ENCODE measurements at places on chromosomes 4 and X.

- DNase-seq, result peak; percentile 36
These were observed 133.1 kb downstream of the AKAP4 start for GRCh38 chrX:50067435-50068284.

DNA sequence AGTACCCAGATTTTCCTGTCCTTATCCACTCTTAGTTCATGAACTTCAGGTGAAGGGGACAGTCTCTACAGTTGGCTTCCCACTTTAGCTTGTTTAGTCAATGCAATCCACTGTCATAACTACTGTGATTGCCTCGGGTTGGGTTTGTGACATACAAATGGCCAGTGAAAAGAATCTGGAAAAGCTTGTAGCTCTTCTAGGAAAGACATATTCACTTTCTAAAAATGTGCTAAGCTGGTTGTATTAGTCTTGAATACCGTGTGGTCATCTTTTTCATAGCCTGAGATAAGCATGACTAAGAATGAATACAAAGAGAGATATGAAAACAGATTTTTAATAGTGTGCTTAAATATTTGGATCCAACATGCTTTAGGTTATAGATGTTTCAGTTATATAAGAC is 1443.5 kb upstream of the IGFBP7 start:
- no peak for DNase-seq

DNA sequence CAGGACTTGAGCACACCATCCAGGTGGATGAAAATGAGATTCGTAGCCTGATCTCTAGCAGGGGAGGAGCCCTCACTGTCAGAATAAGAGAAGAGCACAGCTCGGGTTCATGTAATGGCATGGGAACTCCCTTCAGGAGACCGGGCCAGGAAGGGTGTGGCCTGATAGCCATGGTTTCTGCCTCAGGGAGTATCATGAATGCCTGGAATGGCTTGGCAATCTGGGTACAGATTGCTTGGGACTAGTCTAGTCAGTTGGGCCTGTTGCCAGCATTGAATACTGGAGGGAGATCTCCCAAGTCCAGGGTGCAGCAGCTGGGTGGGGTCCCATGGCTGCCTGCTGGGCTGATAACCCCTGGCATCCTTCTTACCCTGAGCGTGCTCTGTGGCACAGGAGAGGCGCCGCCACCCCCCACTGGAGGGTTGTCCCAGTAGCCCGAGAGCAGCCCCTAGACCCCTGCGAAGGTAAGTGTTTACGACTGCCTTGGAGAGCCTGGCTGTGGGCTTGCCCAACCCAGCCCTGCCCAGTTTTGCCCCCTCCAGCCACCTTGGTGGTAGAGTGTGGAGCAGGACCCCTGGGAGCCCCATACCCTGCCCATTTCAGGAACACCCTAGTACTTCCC is 298.8 kb downstream of the TEX13A start:
- no peak for DNase-seq

GRCh38 chr4:3793545-3793944 is 27.4 kb downstream of the ADRA2C start:
- no peak for DNase-seq

DNA sequence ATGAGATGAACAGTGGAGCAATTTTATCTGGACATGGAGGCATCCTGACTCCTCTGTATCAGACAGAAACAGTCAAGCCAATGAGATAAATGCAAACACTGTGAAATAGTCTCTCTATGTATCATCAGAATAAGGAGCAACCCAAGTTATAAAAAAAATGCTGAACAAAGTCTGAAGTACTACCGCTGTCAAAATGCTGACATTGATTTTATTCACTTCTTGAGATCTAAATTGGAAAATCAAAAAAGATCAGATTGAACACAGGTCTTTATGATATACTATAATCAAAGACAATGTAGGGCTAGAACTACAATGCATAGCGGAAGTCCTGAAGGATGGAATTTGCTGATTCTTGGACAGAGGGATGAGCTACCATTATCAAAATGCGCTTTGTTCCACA is 76.1 kb downstream of the FTHL17 start:
- DNase-seq, result no peak

DNA sequence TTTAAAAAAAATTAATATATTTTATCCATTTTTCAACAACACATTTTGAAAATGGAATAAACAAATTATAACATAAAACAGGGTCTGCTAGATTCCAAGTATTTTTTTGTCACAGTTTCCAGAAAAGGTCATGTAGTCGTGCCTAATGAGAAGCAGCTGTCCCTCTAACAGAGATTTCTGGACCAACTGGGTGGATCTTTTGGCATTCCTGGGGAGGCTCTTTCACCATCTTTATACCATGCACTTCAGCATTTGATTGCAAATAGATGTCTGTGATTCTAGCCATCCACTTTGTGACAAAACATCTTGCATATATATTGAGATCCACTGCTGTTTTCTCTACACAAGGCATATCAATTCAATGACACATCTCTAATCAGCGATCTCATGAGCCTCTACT is 210.7 kb upstream of the LDB2 start:
- peak; percentile 48 for DNase-seq

- DNase-seq, result peak; percentile 15
These were observed at the start of gene KLF8 for GRCh38 chrX:56232221-56233082. Gene KLF8, plus strand, starts transcription at chrX:56232356. Its CDS starts 979 bp downstream, at chrX:56233335.

GRCh38 chrX:8653956-8654355 is 78.0 kb downstream of the ANOS1 start:
- DNase-seq, result no peak

GRCh38 chr4:109990261-109991257 is 77.9 kb downstream of the EGF start:
- no peak for DNase-seq

DNA sequence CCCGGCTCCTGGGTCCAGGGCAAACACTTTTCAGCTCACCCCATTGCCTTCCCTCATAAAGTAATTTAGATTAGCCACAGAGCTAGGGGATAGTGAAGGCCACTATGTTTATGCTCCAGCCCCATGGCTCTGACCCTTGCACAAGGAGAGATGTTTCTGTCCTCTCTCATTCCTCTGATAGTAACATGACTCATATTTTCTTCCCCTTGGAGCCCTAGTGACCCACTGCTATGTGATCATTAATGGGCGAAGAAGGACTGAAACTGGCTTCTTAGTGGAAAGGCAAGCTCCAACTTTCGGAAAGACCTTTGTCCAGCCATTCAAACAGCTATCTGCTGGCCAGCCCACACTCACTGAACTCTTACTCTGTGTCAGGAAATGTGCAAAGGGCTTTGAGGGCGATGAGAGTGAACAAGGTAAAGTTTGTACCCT is 12.3 kb downstream of the CLDN2 start:
- DNase-seq, result peak; percentile 56

- no peak for DNase-seq
These were observed 159.9 kb upstream of the SLIT2 start for GRCh38 chr4:20091781-20092180.

DNA sequence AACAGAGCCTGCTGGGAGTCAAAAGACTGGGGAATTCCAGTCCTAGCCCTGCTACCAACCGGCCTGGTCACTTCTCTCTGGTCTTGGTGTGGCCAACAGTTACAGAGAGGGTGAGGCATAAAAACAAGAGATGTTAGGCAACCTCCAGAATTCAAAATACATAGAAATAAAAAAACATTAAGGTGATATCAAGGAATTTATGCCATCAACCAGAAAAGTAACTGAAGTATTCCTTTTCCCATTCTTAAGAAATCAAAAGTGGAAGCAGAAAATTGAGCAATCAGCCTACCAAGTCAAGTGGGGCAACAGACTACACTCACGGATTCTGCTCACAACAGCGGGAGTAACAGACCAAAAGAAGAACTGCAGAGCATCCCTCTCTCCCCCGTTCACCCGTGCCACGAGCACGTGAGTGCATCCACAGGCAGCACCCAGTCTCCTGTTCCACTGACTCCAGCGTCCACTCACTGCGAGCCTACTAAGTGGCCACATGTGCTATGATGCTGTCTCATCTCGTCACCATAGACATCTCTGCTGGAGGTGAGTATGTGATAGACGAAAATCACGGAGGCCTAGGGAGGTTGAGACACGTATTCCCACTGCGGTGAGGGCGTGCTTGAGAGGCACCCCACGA is 29.3 kb downstream of the AFAP1 start:
- peak; percentile 81 for DNase-seq

GRCh38 chrX:108064001-108064400 is 19.1 kb downstream of the VSIG1 start:
- DNase-seq, result no peak

GRCh38 chr4:134216411-134216810 is 14.8 kb upstream of the PABPC4L start:
- DNase-seq, result no peak

- DNase-seq, result no peak
These were observed 66.6 kb downstream of the ATXN3L start for GRCh38 chrX:13253223-13253622.

- DNase-seq, result no peak
These were observed 103.5 kb downstream of the FIP1L1 start for GRCh38 chr4:53480909-53481308.

GRCh38 chr4:71113294-71113693 is 119.8 kb downstream of the DCK start:
- DNase-seq, result no peak

GRCh38 chr4:23333556-23333945 is 556.3 kb downstream of the PPARGC1A start:
- DNase-seq, result peak; percentile 54

DNA sequence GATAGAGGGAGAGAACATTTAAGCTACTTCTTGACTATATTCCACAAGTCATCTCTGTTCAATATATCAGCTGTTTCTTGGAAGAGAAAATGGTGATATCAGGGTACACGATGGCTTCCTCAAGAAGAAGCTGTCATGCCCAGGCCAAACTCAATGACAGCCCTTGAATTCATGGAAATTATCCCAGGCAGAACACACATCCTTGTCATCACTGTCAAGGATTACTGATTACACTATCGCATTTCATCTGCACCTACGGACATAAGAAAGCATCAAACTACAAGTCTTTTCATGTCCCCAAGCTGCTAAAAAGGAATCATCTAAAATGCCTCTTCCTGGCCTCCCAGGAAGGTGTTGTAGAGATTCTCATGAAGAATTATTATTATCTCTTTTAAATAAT is 165.2 kb upstream of the SLC7A11 start:
- DNase-seq, result no peak

- DNase-seq, result peak; percentile 89
These were observed 249.2 kb upstream of the RPS6KA3 start for GRCh38 chrX:20515841-20516461.

- DNase-seq, result peak; percentile 58
These were observed 15.3 kb upstream of the PDGFRA start for GRCh38 chr4:54213761-54214160.

GRCh38 chr4:121594796-121595526 is 101.8 kb downstream of the ANXA5 start:
- peak; percentile 81 for DNase-seq

GRCh38 chr4:145483514-145483913 is 1.9 kb downstream of the SMAD1 start:
- DNase-seq, result no peak

- peak; percentile 87 for DNase-seq
These were observed 76.2 kb upstream of the S100G start for GRCh38 chrX:16573781-16574180.

GRCh38 chr4:175065228-175065627 is 147.1 kb downstream of the ADAM29 start:
- no peak for DNase-seq

DNA sequence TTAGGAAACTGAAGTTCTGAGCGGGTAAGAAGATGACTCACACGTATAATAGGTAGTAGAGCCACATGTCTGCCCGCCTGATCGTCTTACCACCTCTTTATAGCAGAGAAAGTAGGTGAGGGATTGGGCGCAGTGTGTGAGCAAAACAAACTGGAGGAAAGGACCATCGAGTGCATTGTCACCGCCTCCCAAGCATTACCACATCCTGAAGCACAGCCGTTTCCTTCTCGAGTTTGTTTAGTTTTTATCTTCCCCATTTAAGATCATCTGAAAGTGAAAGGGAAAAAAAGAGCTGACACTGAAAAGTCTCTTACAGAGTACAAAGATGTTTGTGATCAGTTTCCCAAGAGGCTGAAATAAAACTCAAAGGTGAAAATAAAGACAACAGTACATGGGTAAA is 14.8 kb downstream of the PDK3 start:
- DNase-seq, result peak; percentile 6

DNA sequence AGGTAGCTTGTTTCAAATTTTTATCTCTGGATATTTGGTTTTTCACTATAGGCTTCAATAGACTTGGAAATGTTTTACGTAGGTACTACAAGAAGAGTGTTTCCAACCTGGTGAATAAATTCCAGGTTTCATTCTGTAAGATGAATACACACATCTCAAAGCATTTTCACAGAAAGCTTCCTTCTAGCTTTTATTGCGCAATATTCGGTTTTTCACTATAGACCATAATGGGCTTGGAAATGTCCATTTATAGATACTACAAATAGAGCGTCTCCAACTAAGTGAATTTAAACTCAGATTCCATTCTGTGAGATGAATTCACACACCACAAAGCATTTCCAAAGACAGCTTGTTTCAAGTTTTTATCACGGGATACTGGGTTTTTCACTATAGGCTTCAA is 857.7 kb upstream of the HS3ST1 start:
- no peak for DNase-seq

GRCh38 chrX:126339928-126340327 is 173.8 kb upstream of the DCAF12L2 start:
- no peak for DNase-seq

GRCh38 chrX:100207331-100208024 is 202.6 kb downstream of the PCDH19 start:
- DNase-seq, result no peak

- DNase-seq, result no peak
These were observed 60.6 kb downstream of the ANXA10 start for GRCh38 chr4:168152837-168153500.

- DNase-seq, result no peak
These were observed 13.0 kb upstream of the RHOXF2 start for GRCh38 chrX:120145295-120145925.

GRCh38 chr4:77199701-77200100 is 42.7 kb downstream of the CCNG2 start:
- DNase-seq, result no peak

DNA sequence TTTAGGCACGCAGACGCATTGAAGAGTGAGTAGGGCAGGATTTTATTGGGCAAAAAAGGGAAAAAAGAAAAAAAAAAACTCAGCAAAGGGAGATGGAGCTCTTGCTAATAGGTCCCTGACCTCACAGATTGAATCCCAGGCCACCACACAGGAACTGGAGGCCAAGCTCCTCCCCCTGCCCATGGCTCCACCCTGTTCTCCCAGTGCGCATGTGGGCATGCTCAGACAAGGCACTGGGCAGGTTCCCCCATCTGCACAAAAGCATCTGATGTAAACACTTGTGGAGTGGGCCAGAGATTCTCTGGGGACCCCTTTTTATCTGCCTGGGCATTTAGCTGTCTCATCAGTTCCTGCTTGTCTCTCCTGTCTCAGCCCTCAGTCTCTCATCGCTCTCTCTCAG is 9.5 kb downstream of the FRMD7 start:
- DNase-seq, result no peak

All from fibroblast of mammary gland (primary cell).